ENCODE measurements at places on chromosomes 2 and 18. TPM values are rescaled to one million over a fixed set of nuclear protein-coding genes. Genes with fewer than 3 reads are reported as not detected.

GRCh38 chr2:239750929-239751678, 274.0 kb downstream of the NDUFA10 start:
- no peak for DNase-seq

DNA sequence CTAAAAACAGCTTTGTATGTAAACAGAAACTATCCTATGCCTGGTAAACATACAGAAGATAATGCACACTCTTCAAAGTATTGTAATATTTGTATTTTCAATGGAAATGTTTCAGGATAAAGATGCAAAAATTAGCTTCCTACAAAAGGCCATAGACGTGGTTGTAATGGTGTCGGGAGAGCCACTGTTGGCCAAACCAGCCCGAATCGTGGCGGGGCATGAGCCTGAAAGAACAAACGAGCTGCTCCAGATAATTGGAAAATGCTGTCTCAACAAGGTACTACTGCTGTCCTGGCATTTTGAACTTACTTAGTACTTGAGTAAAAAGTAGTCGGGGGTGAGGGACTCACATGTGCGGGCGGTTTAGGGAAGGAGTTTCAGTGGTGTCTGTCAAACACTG, 5.4 kb downstream of the TRAF3IP1 start:
- DNase-seq: no peak

MYO5B gene
- 7.2 TPM for total RNA-seq

- DNase-seq: no peak
Measured at GRCh38 chr2:132604561-132604960, 65.4 kb downstream of the LYPD1 start.

DNA sequence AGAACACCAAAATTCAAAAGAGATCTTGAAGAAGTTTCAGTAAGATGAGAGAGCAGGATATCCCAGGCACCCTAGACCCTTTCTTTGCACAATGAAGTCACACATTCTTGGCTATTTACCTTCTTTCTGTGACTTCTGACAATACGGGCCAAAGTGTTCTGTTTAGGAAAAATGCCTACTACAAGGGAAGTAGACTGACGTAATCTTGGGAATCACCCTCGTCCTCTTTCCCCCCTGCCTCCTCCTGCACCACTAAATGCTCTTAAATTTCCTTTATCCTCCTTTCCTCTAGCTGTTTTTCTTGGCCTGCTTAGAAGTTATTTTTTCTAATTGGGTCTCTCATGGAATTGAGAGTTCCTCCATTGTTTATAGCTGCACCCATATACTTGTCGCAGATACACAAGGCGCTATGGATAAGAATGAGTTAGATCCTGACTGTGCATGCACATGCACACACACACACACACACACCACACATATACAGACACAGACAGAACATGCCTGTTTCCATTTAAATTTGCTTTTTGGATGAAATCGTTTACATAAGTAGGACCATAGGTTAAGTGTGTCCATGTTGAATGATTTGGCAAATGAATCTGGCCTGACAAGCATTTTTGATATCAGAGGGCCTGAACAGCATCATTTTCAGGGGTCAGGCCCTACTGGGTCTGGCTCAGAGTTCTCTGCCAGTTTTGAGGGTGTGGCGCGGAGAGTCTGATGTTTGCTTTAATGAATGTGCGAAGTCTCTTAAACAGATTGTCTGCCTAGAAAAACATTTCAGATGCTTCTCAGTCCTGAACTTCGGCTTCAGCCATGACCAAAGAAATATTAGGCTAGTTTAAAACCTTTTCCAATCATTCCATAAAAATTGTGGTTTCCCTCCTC, 131.9 kb upstream of the NT5C1B start:
- peak; percentile 51 for DNase-seq

IL36RN gene
- not detected for total RNA-seq

REG1B gene
- not detected for total RNA-seq

DNA sequence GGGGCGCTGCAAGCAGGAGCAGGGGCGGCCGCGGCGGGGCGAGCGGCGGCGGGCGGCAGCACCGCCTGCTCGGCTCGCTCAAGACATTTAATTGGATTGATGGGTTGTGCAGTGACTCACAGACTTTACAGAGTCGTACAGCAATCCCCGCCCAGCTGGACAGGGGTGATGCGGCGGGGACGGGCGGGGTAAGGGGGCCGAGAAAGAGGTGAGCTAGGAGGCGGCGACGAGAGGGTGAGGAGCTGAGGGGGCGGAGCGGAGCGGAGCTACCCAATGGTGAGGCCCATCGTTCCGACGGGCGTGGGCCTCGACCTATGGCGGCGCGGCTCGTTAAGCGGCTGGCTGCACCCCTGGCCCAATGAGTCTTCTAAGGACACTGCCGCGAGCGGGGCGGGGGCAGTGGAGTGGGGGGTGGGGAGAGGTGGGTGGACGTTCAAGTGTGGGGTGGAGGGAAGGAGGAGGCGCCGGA, 97.1 kb upstream of the SERTAD2 start:
- no peak for DNase-seq

DNA sequence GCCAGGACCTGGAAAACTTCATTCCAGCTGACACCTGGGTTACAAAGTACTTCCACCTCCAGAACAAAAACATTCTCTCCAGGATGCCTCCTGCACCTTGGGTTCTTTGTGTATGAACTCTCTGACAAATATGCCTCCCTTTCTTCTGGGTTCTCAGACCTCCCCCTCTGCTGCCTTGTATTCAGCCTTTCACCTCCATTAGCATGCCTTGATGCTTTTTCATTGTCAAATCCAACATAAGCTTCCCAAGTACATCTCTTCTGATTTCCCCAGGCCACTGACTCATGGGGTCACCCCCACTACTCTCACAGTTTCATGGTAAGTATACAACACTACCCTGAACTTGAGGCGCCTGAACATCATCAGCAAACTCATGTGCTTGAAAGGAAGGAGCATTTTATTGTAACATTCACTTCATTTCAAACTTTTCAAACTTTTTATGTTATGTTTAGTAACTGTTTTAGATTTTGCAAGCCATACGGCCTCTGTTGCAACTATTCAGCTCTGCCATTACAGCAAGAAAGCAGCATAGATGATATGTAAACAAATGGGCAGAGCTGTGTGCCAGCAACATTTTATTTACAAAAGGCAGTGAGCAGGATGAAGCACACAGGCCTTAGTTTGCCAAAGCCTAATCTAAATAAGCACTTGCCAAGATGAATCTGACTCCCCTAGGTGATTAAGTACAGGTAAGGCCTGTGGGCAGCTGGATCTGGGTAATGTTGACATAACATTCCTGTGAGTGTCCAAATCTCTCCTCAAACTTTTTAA, 32.5 kb upstream of the MRPS9 start:
- DNase-seq: no peak

MRO gene
- 3.4 TPM for total RNA-seq

AKAIN1 gene
- total RNA-seq: not detected

SERPINB10 gene
- total RNA-seq: not detected

GRCh38 chr18:45248240-45248903, 366.9 kb upstream of the SLC14A2 start:
- peak; percentile 58 for DNase-seq

DNA sequence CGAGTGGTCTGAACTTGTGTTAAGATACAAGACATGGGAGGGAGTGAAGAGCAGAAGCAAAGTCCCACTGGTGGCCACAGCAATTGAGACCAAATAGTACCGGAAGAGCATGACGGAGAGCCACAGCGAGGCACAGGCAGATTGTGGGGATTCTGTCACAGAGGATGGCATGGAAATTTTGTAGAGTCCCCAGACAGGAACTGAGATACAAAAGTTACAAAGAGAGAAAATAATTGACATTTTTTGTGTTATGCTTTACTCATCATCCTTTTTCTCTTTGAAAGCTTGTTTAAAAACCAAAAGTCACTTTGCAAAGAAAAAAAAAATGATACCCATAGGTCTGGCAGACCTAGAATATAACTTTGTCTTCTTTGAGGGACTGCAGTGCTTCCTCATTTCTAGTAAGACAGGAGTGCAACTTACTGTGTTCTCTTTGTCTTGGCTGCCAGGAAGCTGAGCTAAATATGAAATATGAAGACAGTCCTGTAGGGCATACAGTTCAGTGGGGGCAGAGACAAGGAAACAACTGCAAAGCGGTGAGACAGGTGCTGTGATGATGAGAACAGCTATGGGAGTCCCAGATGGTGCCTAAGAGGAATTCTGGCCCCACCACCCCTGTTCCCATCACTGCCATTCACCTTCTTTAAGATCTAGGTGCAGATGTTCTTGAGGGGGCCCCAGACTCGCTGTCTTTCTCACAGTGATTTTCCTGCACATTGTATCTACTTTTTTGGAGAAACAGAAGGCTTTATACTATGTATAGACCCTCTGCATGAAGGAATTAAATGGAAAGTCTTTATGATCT, 5.2 kb downstream of the ARHGAP25 start:
- no peak for DNase-seq

GRCh38 chr2:183011743-183012142, 26.5 kb downstream of the NCKAP1 start:
- DNase-seq: no peak

PRKAG3 gene
- total RNA-seq: 0.10 TPM

SULT1C2 gene
- 0.24 TPM for total RNA-seq

GRCh38 chr2:205637320-205637602, 45.0 kb upstream of the NRP2 start:
- DNase-seq: no peak

RGPD4 gene
- total RNA-seq: not detected

UGT1A8 gene
- total RNA-seq: not detected

RNF125 gene
- total RNA-seq: 5.1 TPM

SOWAHC gene
- total RNA-seq: 3.2 TPM

MPP4 gene
- total RNA-seq: 0.10 TPM

CD8A gene
- total RNA-seq: 2.8 TPM

- no peak for DNase-seq
Measured at GRCh38 chr2:95313296-95314131, 16.4 kb downstream of the KCNIP3 start.

CSRNP3 gene
- total RNA-seq: 3.0 TPM

SIX3 gene
- not detected for total RNA-seq

DNA sequence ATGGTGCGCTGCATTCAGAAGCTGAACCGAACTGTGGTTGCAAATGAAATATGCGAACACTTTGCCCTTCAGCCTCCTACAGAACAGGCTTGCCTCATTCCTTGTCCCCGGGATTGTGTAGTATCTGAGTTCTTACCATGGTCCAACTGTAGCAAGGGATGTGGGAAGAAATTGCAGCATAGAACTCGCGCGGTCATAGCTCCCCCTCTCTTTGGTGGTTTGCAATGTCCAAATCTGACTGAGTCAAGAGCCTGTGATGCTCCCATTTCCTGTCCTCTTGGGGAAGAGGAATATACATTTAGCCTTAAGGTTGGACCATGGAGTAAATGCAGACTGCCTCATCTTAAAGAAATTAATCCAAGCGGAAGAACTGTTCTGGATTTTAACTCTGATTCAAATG, 291.4 kb downstream of the THSD7B start:
- no peak for DNase-seq
